ENCODE measurements at places on chromosomes 12 and 14.
A peak's percentile ranks its signal among the peaks of the same experiment; 100 is the strongest.

- no peak for DNase-seq
Observed at GRCh38 chr12:29270446-29270845, 110.5 kb downstream of the ERGIC2 start.

GRCh38 chr14:100093319-100093718 lies 28.1 kb downstream of the EVL start:
- no peak for DNase-seq

- peak; percentile 27 for DNase-seq
Observed at GRCh38 chr12:9648701-9649531, 20.6 kb upstream of the CLEC2D start.

DNA sequence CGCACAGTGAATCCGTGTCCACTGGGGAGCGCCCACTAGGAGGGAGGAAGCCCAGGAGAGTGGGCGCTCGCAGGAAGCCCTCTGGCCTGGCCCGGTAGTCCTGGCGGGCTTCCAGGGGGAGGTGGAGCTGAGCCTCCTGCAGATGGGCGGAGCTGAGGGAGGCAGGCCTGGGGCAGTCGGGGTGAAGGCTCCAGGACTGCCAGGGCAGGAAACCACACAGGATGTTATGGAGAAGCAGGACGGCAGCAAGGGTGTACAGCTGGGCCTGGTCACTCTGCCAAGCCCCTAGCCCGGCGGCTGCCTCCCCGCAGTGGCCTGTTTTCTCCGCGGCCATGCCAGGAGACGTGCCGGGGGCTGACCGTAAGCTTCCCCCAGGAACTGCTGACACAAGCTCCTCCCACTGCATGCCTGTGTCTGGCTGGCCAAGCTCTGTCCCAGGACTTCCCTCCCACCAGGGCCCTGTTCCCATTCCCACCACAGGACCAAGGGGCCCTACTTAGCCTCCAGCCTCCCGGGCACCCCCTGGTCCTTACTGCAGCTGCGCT lies 143.4 kb upstream of the C14orf180 start:
- DNase-seq: peak; percentile 32

DNA sequence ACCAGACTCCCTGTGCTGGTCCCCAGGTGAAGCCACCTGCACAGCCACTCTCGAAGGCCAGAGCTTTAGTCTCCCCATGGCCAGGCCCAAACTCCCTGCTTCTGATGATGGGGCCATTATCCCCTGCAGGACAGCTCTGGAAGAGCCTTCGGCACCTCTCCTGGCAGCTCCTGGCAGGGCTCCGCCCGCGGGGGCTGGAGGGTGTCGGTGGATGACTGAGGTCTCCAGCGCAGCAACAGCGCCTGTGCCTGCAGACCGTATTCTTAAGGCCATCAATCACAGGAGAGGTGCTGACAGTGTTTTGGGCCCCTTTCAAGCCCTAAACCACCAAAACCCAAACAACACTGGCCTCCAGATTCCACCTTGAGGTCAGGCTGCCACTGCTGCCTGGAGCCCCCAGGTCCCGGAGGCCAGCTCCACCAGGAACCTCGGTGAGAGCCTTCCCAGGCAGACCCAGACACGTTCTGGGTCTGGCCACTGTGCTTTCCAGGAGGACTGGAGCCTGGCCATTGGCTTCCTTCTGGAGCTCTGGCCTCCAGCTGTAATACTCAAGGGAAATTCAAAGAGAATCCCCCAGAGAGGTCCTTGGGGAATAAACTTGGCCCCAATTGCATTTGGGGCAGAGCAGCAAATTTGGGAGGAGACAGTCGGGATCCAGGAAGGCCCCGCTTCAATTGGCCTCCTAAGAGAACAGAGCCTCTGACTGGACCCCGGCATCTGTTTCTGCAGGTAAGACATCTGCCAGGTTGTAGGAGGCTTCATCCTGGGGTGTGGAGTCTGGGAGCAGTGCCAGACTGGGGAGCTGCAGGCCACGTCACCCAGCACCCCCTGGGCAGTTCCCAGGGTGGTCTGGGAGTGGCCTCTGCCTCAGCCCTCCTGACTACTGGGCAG lies 210.6 kb upstream of the RTL1 start:
- DNase-seq: no peak

GRCh38 chr14:59273737-59274136 lies 85.3 kb downstream of the DAAM1 start:
- no peak for DNase-seq

DNA sequence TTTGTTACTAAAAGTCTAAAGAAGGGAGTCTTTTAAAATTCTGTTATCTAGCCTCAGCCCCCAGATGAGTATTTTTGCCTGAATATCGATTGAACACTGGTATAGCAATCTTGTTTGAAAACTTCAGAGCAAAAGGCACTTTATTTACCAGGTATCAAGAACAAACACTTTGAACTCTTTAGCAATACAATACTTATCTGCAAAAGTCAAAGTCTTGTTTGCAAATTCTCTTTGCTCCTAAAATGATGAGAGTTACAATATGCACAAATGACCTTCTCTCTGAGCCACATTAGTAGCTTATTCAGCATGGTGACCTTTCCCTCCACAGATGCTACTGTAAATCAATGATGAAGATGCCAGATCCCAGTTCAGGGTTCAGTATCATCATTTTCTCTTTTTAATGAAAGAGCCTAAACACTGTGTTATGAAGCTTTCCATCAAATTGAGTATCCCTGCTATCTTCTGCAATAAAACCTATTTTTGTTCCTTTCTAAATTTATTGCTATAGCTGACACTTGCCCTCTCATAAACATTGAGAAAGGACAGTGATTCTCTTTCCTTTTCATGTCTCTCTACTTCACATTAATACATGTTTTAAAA lies 752.7 kb upstream of the MGAT4C start:
- no peak for DNase-seq

- no peak for DNase-seq
Observed at GRCh38 chr12:115174920-115175319, 490.9 kb upstream of the TBX3 start.

- DNase-seq: no peak
Observed at GRCh38 chr12:3155702-3156370, 78.7 kb downstream of the TSPAN9 start.

GRCh38 chr12:91630596-91631293 lies 448.1 kb upstream of the DCN start:
- DNase-seq: no peak

DNA sequence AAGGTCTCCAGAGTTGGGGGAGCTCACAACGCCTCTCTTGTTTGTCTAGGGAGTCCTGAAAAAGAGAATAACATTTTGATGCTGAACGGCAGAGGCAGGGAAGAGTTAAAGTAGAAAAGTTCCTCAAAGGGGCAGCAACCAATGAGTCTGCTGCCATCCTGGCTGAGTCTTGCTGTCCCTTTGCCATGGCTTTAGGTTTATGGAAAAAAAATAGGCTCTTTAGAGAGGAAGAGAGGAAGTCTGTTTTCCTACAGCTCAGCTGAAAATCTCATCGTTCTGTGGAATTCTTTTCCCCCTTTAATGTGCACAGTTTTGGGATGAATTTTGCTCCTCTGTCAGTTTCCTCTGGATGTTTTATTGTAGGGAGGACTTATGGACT lies 314.8 kb upstream of the TBX3 start:
- DNase-seq: no peak

GRCh38 chr12:117367006-117367638 lies 5.7 kb upstream of the NOS1 start:
- DNase-seq: peak; percentile 71

- DNase-seq: no peak
Observed at GRCh38 chr12:77042833-77043232, 22.5 kb downstream of the E2F7 start.

- no peak for DNase-seq
Observed at GRCh38 chr12:105822131-105823105, 316.3 kb downstream of the NUAK1 start.

- DNase-seq: no peak
Observed at GRCh38 chr14:86574051-86574777, 1044.3 kb downstream of the FLRT2 start.

- DNase-seq: no peak
Observed at GRCh38 chr12:119512772-119513497, 80.6 kb upstream of the TMEM233 start.

GRCh38 chr12:63206909-63207308 lies 55.9 kb upstream of the AVPR1A start:
- peak; percentile 31 for DNase-seq

DNA sequence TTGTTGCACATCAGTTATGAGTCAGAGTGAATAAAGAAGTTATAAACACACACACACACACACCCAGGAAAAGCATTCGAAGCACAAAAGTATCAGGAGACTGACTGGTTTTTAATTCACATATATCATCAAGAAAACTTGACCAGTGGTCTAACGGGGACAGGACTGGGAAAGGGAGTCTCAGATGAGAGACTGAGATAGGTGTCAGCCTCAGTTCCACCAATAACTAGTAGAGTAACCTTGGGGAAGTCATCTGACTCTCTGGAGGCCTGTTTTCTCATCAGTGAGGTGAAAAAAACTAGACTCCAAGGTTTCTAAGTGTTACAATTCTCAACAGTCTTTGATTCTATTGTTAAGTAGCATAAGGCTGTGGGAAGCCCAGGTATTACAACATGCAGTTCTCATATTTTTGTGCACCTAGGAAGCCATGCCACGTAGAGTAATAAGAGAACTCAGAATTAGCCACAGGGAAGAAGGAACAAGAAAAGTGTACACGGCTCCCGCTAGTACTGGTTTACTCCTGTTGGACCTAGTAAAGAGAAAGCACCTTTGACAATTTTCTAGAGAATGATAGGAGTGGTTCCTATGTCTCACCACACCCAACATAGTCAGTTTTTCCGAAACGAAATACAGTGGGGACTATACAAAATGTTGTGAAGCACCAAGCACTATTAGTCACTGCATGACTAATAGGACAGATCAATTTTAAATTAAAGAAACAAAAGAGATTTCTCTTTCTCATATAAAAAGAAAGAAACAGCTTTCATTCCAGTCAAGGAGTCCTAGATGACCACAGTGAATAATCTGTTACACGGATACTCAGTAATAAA lies 5.0 kb downstream of the PPTC7 start:
- peak; percentile 56 for DNase-seq

DNA sequence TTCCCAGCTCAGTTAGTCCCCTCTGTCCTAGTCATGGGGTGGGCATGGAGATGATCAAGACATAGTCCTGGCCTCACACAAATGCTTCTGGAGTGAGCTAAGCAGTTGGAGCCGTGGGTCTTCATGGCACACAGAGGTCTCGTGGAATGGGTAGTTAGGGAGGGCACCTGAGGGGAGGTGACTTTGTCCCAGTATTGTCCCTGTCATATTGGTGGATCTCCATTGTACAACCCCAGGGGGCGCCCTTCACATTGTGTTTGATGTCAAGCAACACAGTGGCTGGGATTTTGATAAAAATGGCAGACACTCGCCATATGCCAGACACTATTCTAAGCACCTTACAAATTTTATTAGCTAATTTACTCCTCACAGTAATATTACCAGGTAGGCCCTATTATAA lies 175.4 kb upstream of the LHX5 start:
- no peak for DNase-seq

- DNase-seq: no peak
Observed at GRCh38 chr12:94429633-94430032, 30.0 kb downstream of the CEP83 start.

DNA sequence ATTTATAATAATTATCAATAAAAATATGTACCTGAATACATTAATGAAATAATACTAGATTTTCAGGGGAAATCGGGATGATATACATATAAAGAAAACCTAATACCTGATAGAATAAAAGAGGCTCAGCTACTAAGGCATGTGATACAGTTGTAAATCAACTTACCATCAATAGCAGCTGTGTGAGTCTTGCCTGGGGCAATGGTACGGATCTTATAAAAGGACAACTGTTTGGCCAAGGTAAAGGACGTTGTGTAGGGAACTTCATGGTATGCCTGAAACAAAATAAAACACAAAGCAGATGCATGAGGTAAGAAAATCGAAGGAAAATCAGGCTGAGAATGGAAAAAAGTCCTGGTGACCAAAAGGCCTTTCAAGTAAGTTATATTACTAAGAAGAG lies 25.4 kb downstream of the NEK9 start:
- DNase-seq: no peak

GRCh38 chr14:86858031-86858430 lies 1135.0 kb downstream of the GALC start:
- no peak for DNase-seq

DNA sequence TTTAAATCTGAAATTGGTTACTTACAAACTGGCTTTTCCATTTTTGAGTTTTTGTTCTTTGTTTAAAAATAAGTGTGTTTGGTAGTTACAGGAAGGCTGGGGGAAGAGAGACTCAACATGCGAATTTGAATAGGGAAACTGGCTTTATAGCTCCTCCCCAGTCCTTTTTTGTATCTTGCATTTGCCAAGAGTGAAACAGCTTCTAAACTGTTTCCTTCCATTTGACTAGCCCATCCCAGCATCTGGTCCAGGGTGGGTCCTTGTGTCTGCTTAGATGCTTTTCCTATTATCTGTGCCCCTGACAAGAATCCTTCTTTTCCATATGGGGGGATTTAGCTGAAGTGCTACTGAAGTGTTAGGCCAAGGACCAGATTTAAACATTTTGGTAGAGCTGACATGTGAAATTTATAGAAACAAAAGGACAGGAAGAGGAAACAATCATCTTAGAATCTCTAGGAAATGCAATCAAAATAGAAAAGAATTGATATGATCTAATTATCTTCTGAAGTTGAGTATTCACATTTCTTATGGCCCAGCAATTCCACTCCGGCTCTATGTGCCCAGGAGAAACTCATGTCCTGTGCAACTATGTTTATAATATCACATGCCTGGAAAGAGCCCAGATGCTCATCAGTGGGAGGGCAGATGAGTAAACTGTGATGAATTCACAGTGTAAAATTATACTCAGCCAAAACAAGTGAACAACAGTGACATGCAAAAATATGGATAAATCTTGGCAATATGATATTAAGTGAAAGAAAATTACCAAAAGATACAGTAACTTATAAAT lies 7.4 kb downstream of the SMOC1 start:
- DNase-seq: no peak

GRCh38 chr14:29645117-29645516 lies 282.5 kb downstream of the PRKD1 start:
- DNase-seq: no peak

DNA sequence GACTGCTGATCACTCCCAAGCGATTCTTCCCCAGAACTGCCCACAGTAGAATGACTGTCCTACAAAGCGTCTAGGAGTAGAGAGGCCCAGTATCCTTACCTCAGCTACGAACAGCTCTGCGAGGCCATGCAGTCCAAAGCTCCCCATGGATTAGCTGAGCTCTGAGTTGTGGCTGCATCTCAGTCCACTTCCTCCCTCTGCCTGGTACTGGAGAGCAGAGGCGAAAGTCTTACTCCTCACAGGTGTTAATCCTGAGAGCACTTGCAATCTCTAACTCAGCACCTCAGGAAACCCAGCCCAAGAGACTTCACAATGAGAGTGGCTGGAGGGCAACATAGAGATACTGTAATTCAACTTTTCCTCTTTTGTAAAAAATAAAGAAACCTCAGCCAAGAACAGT lies 493.1 kb downstream of the BCAT1 start:
- DNase-seq: no peak

DNA sequence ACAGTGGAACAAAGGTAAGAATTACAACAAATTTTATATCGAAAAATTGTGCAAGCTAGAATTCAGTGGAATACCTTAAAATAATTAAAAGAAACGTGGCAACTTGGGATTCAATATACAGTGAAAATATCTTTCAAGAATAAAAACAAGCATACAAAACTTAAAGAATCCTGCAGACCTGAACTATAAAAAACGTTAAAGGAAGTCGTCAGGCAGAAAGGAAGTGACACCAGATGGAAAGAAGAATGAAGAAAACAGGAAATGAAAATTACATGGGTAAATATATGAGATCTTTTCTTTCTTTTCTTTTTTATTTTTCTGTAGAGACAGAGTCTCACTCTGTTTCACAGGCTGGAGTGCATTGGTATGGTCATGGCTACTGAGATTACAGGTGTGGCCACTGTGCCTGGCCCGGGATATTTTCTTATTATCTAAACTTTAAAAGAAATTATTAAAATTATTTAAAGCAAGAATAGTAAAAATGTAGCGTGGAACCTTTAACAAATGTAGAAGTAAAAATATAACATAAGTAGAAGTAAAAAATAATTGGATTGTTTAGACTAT lies 4.7 kb downstream of the MGP start:
- DNase-seq: no peak

All from KBM-7 (cell line).